Cerebellum (tissue), 4 donors: ENCODE measurements at places on chromosomes 5 and 9. TPM values are rescaled to one million over a fixed set of nuclear protein-coding genes. Genes with fewer than 3 reads are reported as not detected.

- DNase-seq, result no peak
Measured at GRCh38 chr5:94228791-94229190, 389.6 kb downstream of the KIAA0825 start.

GRCh38 chr9:12538842-12539579 is 154.2 kb upstream of the TYRP1 start:
- no peak for DNase-seq

- DNase-seq, result no peak
Measured at GRCh38 chr5:73983644-73984043, 357.6 kb downstream of the ARHGEF28 start.

FCHO2 gene
- 49.9 TPM for total RNA-seq

DNA sequence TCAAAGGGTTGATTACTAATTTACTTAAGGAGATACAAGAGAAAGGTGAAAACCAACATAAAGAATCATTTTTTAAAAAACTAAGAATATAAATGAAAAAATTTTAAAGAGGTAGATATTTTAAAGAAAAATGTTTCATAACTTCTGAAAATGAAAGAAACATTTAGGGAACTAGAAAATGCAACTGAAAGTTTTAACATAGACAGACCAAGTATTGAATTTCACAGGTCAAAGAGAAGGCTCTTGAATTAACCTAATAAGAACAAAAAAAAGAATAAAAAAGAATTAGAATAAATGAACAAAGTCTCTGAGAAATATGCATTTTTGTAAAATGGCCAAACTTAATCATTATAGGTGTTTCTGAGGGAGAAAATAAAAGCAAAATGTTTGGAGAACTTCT is 16.1 kb upstream of the FAM174A start:
- no peak for DNase-seq

- DNase-seq, result no peak
Measured at GRCh38 chr5:111517853-111518501, 5.6 kb upstream of the STARD4 start.

GRCh38 chr5:141354900-141355469 is at the start of gene PCDHGA4:
Gene PCDHGA4 (plus strand): TSS chr5:141355021. CDS start chr5:141355108, 87 bp downstream.
- no peak for DNase-seq

GRCh38 chr9:93280661-93281259 is 96.8 kb downstream of the WNK2 start:
- DNase-seq, result no peak

NKD2 gene
- total RNA-seq, result 8.0 TPM

IL4 gene
- total RNA-seq, result not detected

C5orf34 gene
- 12.3 TPM for total RNA-seq

DNA sequence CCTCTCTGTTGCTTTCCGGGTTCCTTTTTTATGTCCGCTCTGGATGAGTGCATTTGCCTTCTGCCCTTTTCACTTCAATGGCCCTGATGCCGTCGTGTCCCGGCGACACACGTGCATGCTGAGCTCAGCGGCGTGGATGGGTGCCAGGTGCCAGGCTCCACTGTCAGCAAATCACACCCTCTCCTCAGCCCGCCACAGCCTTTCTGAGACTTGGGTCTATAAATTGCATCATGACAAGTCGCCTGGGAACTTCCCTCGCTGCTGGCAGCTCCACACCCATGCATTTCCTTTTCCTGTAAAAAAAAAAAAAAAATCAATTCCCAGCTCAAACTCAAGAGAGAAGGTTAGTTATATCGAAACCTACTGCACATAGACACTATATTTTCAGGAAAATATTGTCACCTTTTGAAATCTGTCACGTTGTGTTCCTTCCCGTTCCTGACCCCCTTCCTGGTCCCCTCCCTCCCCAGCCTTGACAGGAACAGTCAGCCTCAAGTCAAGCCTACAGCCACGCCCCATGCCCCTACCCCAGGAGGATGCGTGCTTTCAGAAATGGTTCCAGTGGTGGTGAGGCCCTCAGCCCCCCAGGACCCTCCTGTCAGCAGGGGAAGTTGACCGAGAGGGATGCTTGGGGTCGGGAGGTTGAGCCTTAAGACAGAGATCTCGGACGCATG is 110.3 kb upstream of the PTCH1 start:
- DNase-seq, result no peak

CCNJL gene
- 7.4 TPM for total RNA-seq

- DNase-seq, result no peak
Measured at GRCh38 chr9:99106044-99106375, 1.1 kb downstream of the TGFBR1 start.

DNA sequence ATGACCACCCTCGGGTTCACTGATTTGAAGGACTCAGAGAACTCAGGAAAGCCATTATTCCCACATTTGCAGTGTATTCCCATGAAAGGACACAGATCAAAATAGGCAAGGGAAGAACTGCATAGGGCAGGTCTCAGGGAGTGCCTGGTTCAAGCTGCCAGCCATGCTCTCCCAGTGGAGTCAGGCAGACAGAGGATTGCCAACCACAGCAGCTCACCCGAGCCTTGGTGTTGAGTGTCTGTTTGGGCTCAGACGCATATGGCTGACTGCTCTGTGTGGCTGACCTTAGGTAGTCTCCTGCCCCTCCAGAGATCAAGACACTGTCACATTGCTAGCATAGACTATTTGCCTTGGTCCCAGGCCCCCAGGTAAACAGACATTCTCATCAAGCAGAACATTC is 115.8 kb upstream of the OTULINL start:
- DNase-seq, result no peak

FOXD4L4 gene
- total RNA-seq, result 0.45 TPM

DNA sequence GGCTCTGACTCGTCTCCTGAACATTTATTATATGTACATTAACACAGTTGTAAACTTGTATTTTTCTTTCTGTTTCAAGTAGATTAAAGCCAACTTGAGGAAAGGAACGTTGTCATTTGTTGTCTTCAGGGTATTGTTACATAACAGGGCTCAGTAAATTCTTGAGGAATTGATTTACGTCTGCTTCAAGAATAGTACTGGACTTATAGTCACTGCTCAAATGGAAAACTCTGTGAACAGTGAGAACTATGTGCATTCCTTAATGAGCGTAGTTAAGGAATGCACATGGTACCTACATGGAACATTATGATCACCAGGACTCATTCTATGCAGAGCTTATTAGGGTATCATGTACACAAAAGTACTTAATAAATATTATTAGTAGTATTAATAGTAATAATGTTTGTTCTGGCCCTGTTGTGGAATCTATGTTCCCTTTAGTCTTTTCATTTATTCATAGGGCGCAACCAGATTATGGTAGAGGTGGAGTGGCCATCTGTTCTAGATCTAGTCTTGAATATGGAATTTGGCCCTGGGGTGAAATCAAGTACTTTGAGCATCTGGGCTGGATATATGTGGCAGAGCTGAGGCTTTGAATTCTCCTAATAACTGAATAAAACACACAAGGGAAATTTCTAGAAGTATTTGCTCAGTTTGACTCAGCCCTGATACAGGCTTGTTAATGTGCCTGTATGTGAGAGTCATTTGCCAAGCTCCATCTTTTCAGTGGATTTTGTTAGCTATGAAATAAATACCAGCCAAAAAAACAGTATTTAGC is 108.6 kb upstream of the SH3GL2 start:
- DNase-seq, result no peak

DNA sequence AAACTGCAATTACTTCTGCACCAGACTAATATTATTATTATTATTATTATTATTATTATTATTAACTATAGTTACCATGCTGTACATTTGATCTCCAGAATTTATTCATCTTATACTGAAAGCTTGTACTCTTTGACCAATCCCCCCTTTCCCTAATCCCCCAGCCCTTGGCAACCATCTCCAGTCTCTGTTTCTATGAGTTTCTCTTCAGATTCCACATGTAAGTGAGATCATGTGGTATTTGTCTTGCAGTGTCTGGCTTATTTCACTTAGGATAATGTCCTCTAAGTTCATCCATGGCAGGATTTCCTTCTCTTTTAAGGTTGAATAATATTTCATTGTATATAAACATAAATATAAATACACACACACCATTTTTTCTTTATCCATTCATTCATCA is 287.0 kb upstream of the DAB2 start:
- no peak for DNase-seq

DNA sequence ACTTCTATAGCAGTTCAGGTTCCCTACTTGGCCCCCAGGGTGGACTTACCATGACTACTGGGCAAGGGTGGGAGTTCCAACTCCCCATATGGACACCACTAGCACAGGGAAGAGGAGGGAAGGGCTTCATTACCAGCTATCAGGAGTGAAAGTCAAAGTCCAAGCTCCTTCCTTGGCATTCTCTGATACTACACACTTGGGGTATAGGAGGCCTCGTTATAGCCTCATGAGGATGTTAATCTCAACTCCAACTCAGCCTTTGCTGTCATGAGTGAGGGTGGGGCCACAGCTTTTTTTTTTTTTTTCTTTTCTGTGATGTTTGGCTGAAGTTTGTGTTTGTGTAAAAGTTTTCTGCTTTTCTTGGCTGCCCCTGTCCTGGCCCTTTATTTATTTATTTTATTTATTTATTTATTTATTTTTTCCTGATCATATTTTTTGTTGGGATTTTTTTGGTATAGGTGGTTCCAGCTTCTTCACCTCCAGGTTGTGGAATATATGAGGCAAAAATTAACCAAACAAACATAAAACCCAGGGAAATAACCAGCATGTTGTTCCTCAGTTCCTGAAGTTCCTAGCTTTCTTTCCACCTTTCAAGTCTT is 8.7 kb downstream of the GARIN3 start:
- DNase-seq, result no peak

PCDHGA4 gene
- 17.5 TPM for total RNA-seq

GFPT2 gene
- total RNA-seq, result 38.2 TPM

GRCh38 chr9:131734165-131734610 is 5.7 kb downstream of the RAPGEF1 start:
- no peak for DNase-seq

DNA sequence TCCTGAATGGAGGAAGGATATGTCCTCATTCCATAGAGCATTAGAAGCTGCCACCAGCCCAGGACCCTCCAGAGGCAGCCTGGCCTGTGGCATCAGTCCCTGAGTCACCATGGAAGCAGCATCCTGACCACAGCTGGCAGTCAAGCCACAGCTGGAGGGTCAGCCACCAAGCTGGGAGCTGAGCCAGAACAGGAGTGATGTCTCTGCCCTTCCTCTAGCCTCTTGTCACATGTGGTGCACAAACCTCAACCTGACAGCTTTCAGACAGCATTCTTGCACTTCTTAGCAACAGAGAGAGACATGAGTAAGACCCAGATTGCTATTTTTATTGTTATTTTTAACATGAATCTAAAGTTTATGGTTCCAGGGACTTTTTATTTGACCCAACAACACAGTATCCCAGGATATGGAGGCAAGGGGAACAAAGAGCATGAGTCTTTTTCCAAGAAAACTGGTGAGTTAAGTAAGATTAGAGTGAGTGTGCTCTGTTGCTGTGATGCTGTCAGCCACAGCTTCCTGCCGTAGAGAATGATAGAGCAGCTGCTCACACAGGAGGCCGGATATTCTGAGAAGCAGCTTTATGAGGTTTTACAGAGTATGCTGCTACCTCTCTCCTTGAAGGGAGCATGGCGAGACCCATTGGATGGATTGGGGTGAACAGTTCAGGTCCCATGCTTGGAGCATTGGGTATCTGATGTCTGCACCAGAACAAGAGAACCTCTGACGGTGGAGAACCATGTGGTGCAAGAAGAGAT is 13.0 kb upstream of the CYFIP2 start:
- no peak for DNase-seq

- DNase-seq, result peak; percentile 26
Measured at GRCh38 chr5:159310511-159310910, 19.8 kb downstream of the IL12B start.

FGF18 gene
- total RNA-seq, result 0.36 TPM

- DNase-seq, result no peak
Measured at GRCh38 chr9:87605676-87606075, 108.0 kb downstream of the DAPK1 start.

- DNase-seq, result no peak
Measured at GRCh38 chr9:21546949-21547348, 64.8 kb upstream of the IFNE start.

GRCh38 chr9:34576597-34577399 is 12.7 kb downstream of the CNTFR start:
- peak; percentile 68 for DNase-seq

C9orf153 gene
- 1.6 TPM for total RNA-seq

- DNase-seq, result peak; percentile 7
Measured at GRCh38 chr9:109238655-109239054, 71.6 kb upstream of the FRRS1L start.

TCF7 gene
- total RNA-seq, result 1.5 TPM

CATSPER3 gene
- 0.45 TPM for total RNA-seq

GRCh38 chr5:135423146-135423845 is 23.9 kb downstream of the DCANP1 start:
- no peak for DNase-seq

GRCh38 chr5:42655982-42656650 is 100.5 kb upstream of the CCDC152 start:
- no peak for DNase-seq

NRG2 gene
- total RNA-seq, result 5.1 TPM

- no peak for DNase-seq
Measured at GRCh38 chr5:84430079-84430478, 45.4 kb upstream of the EDIL3 start.

STPG3 gene
- total RNA-seq, result not detected

DNA sequence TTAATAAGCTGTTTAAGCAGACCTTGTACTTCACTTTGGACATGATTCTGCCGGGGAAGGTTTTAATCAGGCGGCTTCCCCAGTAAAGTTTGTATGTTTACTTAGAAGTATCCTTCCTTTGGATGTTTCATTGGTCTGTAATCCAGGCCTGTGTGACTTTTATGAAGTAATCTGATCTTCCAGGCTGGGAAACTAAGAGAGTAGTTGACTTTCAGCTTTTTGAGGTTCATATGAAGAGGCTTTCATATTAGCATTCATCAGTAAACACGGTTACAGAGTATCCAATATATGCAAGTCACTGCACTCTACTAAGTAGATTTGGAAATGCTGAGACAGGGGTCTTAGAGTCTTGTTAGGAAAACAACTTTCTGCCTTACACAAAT is 1.1 kb downstream of the DNAJC21 start:
- DNase-seq, result no peak

ZNF483 gene
- total RNA-seq, result 41.5 TPM

GRCh38 chr9:36151316-36152210 is 15.0 kb downstream of the GLIPR2 start:
- no peak for DNase-seq

DNA sequence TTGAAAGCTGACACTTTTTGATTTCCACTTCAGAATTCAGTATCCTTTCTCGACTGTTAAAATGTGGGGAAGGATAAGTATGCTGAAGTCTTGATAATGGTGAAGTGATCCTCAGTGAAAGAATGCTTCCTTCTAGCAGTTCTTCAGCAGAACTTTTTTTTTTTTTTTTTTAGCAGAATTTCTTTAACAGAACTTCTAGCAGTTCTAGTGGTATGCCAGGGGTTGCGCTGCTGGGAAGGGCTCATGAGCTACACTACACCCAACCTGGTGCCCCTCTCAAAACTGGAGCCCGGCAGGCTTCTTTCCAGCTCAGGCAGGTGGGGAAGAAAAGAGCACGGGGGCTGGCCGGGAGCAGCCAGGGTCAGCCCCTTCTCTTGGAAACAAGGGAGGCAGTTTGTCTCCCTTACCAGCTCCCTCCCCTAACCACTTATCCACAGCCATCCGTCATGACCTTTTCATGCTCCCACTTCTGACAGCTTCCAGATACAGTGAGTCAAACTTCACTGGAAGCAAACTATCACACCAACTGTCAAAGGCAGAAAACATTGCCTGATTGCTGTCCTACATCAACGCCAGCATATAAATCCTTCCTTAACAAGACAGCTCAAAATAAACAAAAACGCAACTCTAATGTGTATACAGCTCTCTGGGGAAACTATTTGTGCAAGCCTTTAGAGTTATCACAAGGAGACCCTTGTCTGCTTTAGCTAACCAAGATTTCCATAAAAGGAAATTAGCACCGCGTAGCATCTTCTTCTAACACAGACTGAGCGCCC is 211.5 kb downstream of the GAPVD1 start:
- no peak for DNase-seq
